ENCODE measurements at places on chromosomes 2 and 18.

DNA sequence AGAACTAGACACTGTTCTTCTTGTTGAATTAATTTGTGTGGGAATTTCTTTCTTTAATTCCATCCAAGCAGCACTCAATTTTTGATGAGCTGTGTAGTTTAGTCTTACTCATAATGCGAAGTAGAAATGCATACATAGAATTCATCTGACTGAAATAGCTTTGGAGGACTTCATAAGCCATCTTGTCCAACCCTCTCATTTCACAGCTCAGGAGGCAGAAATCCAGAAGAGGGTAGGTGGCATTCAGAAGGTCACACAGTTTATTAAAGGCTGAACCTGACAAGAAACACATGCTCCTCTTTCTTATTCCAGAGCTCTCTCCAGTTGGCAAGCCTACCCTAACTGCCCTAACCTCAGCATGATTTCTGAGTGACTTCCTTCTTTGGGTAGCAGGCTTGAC is 169.2 kb upstream of the NOSTRIN start:
- no peak for DNase-seq

DNA sequence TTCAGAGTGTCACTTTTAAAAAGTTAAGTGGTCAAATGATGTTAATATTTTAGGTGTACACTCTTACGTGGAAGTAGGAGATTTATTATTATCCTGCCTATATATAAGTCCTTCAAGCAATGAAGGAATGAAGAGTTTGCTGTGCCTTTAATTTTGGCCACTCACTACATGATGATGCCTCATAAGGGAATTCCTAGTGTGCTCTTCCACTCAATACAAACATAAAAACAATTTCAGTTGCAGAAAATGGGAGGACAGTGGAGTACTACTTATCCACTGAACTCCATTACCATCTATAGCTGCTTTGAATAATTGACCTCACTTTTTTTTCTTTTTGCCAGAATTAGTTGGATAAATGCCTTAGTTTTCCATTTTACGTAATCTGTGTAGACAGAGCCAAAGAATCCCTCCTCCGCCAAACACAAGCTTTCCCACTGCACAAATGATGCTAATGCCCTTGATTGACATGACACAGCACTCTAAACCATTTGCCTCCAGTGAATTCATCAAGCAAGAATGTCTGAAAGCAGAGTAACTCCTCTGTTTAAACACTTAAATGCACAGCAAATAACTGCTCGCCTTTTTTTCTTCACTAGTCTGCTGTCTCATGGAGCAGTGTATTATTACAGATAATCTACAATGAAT is 751.1 kb upstream of the FANCL start:
- DNase-seq = no peak

DNA sequence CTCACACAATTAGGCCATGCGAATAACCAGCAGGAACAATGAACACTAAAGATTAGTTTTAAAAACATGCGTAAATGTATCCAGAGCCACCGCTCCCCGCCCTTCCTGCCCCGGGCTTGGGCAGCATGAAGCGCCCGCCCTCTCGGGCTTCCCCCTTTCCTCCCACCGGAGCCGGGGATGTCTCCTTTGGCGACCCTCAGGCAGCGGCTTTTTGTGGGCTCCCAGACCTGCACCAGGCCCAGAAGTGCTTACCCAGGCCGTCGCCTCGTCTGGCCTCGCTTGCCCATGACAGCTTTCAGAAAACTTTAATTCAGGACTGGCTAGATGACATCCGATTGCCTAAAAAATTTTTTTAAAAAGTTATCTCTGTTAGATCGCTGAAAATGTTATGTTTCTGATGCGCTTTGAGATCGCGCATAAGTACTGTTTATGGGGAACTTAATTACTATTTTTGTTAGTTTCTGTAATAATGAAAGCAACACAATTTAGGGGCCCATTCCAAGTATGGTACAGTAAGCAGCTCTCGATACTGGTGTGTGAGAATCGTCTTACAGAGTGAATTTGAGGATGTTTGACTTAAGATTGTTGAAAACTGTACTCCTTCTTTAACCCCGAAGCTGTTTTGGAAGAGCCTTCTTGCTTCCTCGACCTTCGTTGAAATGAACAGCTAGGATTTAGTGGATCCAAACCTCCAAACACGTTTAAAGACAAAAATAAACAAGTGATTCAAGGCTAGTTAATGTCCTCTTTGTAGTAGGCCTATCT is 1.1 kb downstream of the MAP3K20 start:
- DNase-seq = no peak

DNA sequence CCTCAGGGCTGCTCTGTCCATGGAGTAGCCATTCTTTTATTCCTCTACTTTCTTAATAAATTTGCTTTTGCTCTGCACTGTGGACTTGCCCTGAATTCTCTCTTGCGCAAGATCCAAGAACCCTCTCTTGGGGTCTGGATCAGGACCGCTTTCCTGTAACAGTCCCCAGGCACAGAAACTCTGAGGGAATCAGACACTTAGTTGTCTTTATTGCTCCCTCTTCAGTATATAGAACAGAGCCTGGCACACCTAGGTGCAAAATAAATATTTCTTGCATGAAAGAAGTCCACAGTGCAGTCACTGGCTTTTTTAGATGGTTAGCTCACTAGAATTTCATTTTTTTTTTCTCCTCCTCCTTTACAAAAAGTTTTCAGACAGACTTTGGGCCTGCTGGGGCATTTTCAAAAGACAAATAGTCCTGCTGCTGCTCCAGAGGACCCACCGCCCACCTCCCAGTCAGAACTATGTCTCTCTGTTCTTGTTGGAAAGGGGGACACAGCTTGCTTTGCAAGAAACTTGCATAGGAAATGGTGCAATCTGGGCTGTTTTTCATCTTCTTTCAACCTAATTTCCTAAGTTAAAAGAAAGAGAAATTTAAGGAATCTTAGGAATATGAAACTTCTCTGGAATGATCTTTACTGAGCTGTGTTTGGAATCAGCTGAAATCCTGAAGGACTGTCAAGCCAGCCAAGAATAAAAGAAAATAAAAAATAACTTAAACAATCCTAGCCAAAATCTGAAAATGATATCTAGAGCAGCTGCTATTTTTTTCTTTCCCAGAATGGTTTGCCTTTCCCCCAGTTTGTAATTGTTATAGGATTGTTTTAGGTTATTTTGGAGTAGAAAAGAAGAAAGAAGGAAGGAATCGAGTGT is 31.7 kb upstream of the MAP4K3 start:
- no peak for DNase-seq

GRCh38 chr2:196362973-196363549 is 191.7 kb upstream of the STK17B start:
- no peak for DNase-seq

DNA sequence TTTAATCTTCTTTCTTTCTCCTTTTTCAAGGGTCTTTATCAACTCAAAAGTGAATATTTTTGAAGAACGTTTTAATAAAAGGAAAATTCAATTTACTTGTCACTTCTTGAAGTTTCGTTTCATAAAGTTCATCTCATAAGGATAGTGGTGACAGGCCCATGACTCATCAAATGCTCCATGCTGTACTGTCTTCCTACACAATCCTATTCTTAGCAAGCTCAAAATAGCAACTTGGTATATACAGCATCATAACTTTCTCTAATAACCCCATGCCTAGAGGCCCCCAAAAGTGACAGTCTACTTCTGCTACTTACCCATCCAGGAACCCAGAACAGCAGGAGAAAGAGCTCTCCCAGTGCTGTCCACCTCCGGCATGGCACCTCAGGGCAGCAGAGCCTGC is 7.7 kb downstream of the FBXO15 start:
- DNase-seq = peak; percentile 28

- no peak for DNase-seq
Observed at GRCh38 chr18:74489676-74490075, 6.5 kb upstream of the CNDP2 start.

DNA sequence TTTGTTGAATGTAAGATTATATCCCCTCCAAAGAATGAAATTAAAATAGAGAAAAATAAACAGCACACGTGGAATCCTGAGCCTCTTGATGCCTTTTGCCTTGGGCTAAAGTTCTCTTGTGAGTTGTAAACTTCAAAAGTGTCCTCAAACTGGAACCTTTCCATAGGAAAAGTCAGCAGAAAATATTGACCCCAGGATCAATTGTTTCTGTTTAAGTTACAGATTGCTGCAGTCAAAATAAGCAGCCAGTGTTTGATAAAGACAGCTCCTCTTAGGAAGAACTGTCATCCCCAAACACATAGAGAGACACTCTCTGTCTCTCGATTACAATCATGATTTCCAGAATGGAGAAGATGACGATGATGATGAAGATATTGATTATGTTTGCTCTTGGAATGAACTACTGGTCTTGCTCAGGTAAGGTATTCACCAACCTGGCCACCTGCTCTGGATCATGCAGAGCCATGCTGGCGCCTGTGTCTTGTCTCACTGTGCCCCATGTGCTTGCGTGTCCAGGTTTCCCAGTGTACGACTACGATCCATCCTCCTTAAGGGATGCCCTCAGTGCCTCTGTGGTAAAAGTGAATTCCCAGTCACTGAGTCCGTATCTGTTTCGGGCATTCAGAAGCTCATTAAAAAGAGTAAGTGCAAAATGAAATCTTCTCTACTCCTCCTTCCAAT is at the start of gene SPP2:
SPP2 (plus strand) TSS at position 248 of the 681 bp plus-strand sequence; CDS start at position 333, 85 bp downstream.
- no peak for DNase-seq

DNA sequence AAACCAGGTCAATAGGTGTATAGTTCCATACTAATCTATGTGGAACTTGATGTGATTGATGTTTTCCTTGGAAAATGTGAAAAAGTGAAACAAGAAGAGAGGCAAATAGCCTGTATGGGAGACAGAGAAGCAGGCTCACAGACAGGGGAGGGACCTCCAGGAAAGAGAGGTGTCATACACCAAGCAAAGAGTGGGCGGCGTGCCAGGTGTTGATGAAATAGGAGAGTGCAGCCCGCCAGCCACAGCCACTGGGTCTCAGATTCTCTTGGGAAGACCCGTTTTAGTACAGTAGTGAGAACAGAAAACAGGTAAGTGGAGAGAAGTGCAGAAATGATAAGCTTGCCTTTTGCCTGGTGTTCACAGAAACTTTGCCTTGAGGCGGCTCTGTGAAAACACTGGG is 301.9 kb downstream of the ZNF407 start:
- no peak for DNase-seq

DNA sequence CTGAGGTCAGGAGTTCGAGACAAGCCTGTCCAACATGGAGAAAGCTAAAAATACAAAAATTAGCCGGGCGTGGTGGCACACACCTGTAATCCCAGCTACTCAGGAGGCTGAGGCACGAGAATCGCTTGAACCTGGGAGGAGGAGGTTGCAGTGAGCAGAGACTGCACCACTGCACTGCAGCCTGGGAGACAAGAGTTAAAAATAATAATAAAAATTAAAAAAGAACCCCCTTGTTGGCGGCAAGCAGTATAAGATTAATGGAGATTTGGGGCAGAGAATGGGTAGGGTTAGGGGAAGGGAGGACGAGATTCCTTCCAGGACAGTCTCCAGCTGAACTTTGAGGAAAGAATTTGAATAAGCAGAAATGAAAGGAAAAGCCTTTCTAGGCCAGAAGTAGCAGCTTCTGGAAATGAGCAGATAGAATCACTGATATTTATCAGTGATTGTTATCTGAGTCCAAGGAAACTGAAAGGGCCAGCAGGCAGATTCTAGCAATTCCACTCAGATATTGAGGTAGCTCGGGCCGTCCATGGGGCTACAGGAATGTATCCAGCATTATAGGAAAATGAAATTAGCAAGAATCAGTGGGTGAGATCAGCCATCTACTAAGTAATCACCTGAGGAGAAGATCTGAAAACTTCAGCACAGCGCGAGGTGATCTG is 7.0 kb upstream of the MYCN start:
- no peak for DNase-seq

GRCh38 chr2:27126252-27126710 is 2.7 kb downstream of the ABHD1 start:
- DNase-seq = no peak

GRCh38 chr18:45019469-45019868 is 338.8 kb downstream of the SETBP1 start:
- DNase-seq = no peak

GRCh38 chr18:47858607-47859006 is 71.9 kb downstream of the SMAD2 start:
- no peak for DNase-seq

DNA sequence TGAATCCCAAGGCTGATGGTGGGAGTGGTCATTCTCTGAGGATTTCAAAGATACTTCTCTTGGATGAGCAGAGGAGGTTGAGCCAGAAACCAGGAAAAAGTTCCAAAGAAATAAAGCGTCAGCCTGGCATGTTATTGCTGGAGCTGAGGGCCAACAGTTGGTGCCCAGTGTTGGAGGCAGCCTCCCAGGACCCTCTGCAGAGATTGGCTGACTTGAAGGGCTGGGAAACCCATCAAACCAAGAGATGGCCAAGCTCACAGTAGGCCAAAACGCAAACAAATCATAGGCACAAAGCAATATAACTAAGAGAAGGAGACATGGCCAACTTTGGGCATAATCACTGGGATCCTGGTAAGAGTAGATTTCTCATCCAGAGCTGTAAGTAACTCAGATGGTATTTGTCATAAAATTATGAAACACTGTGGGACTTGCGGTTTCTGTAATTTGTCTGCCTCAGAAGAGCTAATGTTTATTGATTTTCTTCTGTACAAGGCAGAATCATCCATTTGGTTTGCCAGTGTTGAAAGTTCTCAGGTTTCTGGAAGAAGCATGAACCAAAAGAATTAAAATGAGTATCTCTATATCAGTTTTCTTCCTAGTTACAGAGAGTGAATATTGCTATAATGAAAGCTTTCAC is 108.3 kb downstream of the ATL2 start:
- no peak for DNase-seq

DNA sequence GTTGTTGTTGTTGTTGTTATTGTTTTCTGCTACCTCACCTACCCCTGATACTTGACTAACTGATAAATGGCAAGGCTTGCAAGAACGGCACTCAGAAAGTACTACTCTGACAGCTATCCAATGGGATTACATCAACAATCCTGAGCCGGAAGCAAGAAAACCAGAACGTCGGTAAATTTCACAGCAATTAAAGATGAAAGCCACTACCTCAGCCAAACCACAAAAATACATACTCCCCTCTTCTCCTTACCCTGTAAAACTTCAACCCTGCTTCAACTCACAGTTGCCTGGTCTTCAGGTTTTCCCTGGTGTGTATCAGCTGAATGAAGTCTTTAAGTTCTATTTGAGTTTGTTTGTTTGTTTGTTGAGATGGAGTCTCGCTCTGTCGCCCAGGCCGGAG is 293.7 kb upstream of the RND3 start:
- no peak for DNase-seq

DNA sequence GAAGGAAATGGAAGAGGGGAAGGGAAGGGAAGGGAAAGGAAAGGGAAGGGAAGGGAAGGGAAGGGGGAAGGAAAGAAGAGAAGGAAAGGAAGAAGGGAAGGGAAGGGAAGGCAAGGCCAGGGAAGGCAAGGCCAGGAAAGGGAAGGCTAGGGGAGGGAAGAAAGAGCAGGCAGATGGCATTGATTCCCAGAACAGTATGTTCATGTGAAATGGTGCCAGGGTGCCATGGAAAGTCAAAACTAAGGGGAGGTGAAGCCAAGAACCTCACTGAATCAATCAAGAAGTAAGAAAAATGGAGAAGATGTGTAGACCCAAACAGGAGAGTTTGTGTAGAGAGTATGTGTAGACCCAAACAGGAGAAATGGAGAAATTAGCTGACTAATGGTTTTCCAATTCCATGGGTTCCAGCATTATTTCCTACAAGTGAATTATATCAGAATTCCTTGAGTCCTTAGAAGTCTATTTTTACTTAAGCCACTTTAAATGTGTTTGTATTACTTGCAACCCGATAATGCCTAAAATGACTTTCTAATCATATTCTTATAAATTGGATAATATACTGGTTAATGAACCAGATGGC is 367.6 kb downstream of the TXNL1 start:
- no peak for DNase-seq

- no peak for DNase-seq
Observed at GRCh38 chr2:56416500-56417176, 232.8 kb downstream of the CCDC85A start.

All from activated T-cell treated with anti-CD3 and anti-CD28 coated beads for 24 hours (primary cell).